ENCODE measurements at places on chromosomes 3 and 15.
A peak's percentile ranks its signal among the peaks of the same experiment; 100 is the strongest.

- no peak for DNase-seq
Observed at GRCh38 chr3:136931606-136932005, 26.2 kb upstream of the IL20RB start.

GRCh38 chr3:1852950-1853349 is 245.7 kb upstream of the CNTN4 start:
- DNase-seq = no peak

DNA sequence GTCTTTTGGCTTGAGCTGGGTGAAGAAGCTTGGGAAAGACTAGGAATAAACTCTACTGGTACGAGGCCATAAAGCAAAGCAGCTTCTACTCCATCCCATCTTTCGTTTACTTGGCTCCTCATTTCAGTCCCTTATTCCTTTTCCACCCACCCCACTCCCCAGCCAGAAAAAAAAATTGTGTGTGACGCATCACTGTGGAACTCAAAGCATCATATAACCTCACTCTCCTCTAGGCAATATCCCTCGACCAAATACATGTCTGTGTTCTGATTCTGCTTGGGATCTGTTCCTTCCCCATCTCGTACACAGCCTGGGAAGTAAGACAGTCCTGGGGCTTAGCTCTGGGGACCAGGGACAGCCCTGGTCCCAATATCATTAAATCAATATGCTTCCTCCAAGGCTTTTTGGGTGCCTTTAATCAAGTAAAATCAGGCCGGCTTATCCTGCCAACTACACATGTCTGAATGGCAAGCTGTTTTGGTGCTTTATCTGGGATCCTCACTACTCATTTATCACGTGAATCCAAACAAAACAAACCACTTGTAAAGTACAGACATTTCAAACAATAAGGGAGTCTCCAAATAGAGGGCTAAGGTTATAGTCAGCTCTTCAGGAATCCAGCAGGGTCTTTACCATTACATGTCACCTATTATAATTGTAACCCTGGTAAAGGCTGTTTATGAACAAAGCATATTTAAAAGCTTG is 74.9 kb upstream of the ZBED2 start:
- DNase-seq = no peak

GRCh38 chr15:75639191-75639708 is 774 bp downstream of the IMP3 start:
- no peak for DNase-seq

GRCh38 chr15:69559440-69560190 is 107.0 kb downstream of the RPLP1 start:
- no peak for DNase-seq

DNA sequence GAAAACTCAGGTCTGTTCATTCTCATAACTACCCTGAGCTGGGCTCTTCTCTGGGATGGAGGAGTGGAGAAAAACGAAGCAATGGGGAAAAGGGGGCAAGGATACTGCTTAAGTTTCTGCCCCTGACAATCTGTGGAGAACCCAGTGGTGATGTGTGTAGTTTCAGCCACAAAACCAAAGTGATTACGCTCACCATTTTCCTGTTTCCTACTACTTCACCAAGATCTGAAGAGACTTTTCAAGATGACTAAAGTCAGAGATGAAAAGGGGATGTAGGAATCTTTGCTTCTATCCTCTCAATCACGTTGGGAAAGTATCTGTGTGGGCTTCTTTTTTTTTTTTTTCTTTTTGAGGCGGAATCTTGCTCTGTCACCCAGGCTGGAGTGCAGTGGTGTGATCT is 8.3 kb upstream of the UBE2E1 start:
- DNase-seq = no peak

GRCh38 chr15:100686725-100687473 is 84.5 kb downstream of the ASB7 start:
- no peak for DNase-seq

GRCh38 chr3:151037746-151038477 is 47.6 kb upstream of the MED12L start:
- peak; percentile 45 for DNase-seq

DNA sequence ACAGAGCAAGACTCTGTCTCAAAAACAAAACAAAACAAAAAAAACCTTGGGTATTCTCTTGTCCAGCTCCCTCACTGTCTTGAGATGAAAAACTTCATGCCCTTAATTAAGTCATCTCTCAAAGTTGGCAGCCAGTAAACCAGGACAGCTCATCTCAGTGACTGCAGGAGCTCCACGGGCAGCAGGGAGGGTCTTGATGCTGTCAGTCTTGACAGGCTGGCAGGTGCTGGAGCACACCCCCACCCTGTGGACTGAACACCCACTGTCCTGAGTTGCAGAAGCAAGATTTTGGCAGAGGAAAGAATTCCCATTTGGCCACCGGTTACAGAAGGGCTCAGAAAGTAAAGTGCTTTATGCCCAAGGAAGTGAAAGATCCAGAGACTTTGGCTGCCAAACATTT is 8.0 kb downstream of the DNAJA4 start:
- DNase-seq = no peak

DNA sequence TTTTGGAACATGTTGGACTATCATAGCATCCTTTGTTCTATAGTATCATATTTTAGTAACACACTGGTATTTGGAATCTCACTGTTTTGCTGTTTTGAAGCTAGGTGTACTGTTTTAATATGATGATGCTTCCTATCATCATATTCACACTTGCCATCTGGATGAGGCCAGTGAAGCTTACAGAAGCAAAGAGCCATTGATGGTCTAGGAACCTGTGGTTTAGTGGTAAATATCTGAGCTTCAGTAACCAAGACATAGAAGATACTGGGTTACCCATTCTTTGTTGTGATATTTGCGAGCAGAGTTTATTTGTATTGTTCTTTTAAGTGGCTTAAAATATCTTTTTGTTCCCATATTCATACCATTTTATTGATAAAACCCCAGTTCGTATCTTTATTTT is 304.1 kb downstream of the SATB1 start:
- DNase-seq = no peak

- no peak for DNase-seq
Observed at GRCh38 chr3:175486255-175486654, 627.1 kb downstream of the NAALADL2 start.

GRCh38 chr3:126113733-126114442 is 30.0 kb upstream of the SLC41A3 start:
- DNase-seq = peak; percentile 43

DNA sequence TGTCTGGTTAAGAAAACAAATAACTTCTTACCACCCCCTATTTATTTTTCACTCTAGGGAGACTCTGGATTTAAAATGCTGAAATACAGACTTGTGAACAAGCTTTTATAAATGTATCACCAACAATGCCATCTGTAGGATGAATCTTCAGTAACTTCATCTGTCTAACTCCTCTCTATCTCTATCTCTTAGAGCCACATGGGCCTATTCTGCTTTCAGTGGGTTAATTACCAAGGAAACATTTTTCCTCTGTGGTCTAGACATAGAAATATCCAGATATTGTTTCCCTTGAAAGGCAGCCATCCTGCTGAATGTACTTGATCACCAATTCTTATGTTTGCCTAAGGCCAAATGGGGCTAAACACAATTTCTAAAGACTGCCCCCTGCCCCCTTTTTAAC is 167.6 kb upstream of the COL8A1 start:
- no peak for DNase-seq

GRCh38 chr15:65954289-65954741 is 85.0 kb downstream of the RAB11A start:
- peak; percentile 95 for DNase-seq

DNA sequence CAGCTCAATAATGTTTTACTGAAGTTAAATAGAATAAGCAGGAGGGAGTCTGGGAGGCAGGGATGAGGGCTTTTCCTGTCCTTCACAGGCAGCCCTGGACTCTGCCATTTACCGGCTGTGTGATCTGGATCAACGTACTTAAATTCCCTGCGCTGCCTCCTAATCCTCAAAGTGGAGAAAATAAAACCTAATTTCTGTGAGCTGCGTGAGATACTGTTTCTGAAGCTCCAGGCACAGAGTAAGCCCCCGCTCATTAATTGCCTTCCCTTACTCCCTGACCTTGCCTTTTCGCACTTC is 278 bp upstream of the PDIA5 start:
- no peak for DNase-seq
